Activated CD8-positive, alpha-beta T cell treated with anti-CD3 and anti-CD28 coated beads, Interleukin-2, amount 10 ng/mL, durations not matched to agents 7 days and 5 days (primary cell): ENCODE measurements at places on chromosomes 1 and 21. TPM values are rescaled to one million over a fixed set of nuclear protein-coding genes. Genes with fewer than 3 reads are reported as not detected.
A peak's percentile ranks its signal among the peaks of the same experiment; 100 is the strongest.

PLA2G2D gene
- total RNA-seq = not detected

RNU1-2 gene
- total RNA-seq = 1,730 TPM

GRCh38 chr1:87757676-87758075, 429.0 kb downstream of the LMO4 start:
- H3K27ac ChIP-seq = no peak overlapping the region
- DNase-seq = no peak
- H3K36me3 ChIP-seq = no peaks in the 10 kb centered on the region
- no peak overlapping the region for H3K4me3 ChIP-seq
- H3K27me3 ChIP-seq = no peaks in the 10 kb centered on the region

LIN28A gene
- total RNA-seq = not detected

NDUFS2 gene
- total RNA-seq = 73.6 TPM

- no peak overlapping the region for H3K4me3 ChIP-seq
- H3K36me3 ChIP-seq = no peaks in the 10 kb centered on the region
- H3K27ac ChIP-seq = no peak overlapping the region
- no peaks in the 10 kb centered on the region for H3K27me3 ChIP-seq
Measured at GRCh38 chr1:178632653-178633052, 92.4 kb upstream of the RALGPS2 start.

GRCh38 chr1:212953321-212953720, 3.0 kb downstream of the VASH2 start:
- no peak overlapping the region for H3K27ac ChIP-seq
- peaks cover 6% of the 10 kb centered on the region for H3K4me1 ChIP-seq
- peaks cover 69% of the 10 kb centered on the region for H3K27me3 ChIP-seq
- no peak overlapping the region for H3K4me3 ChIP-seq

DNA sequence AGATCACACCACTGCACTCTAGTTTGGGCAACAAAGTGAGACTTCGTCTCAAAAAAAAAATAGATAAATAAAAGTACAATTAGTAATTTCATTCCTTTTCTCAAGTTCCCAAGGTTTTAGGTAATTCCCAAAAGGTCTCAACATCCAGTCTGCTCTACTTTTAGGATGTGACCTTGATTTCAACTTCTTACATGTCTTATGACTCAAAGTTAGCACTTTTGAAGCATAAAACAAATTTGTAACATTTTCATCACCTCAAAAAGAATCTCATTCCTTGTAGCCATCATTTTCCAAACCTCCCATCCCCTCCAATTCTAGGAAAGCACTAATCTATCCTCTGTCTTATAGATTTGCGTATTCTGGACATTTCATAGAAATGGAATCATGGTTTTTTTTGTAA, 32.2 kb downstream of the SNX27 start:
- no peak overlapping the region for H3K4me3 ChIP-seq
- H3K36me3 ChIP-seq = peaks cover 26% of the 10 kb centered on the region
- H3K27me3 ChIP-seq = no peaks in the 10 kb centered on the region
- H3K4me1 ChIP-seq = peaks cover 2% of the 10 kb centered on the region

GRCh38 chr21:40847951-40848350, 993 bp upstream of the DSCAM start:
- H3K4me3 ChIP-seq = no peak overlapping the region
- peaks cover 23% of the 10 kb centered on the region for H3K27me3 ChIP-seq
- H3K27ac ChIP-seq = no peak overlapping the region
- no peak for DNase-seq
- no peaks in the 10 kb centered on the region for H3K36me3 ChIP-seq

CFHR5 gene
- not detected for total RNA-seq

KCNE1 gene
- 0.26 TPM for total RNA-seq

GRCh38 chr1:87058343-87058649, 143.9 kb downstream of the HS2ST1 start:
- no peak overlapping the region for H3K27ac ChIP-seq
- H3K27me3 ChIP-seq = no peaks in the 10 kb centered on the region
- peaks cover 6% of the 10 kb centered on the region for H3K4me1 ChIP-seq
- H3K4me3 ChIP-seq = no peak overlapping the region
- peaks cover under 1% of the 10 kb centered on the region for H3K36me3 ChIP-seq
- DNase-seq = no peak

GRCh38 chr1:52602856-52603600, 857 bp downstream of the GPX7 start:
- H3K27ac ChIP-seq = peak overlapping the region; percentile 82
- peaks cover 16% of the 10 kb centered on the region for H3K36me3 ChIP-seq

SCAMP3 gene
- total RNA-seq = 84.2 TPM

DNA sequence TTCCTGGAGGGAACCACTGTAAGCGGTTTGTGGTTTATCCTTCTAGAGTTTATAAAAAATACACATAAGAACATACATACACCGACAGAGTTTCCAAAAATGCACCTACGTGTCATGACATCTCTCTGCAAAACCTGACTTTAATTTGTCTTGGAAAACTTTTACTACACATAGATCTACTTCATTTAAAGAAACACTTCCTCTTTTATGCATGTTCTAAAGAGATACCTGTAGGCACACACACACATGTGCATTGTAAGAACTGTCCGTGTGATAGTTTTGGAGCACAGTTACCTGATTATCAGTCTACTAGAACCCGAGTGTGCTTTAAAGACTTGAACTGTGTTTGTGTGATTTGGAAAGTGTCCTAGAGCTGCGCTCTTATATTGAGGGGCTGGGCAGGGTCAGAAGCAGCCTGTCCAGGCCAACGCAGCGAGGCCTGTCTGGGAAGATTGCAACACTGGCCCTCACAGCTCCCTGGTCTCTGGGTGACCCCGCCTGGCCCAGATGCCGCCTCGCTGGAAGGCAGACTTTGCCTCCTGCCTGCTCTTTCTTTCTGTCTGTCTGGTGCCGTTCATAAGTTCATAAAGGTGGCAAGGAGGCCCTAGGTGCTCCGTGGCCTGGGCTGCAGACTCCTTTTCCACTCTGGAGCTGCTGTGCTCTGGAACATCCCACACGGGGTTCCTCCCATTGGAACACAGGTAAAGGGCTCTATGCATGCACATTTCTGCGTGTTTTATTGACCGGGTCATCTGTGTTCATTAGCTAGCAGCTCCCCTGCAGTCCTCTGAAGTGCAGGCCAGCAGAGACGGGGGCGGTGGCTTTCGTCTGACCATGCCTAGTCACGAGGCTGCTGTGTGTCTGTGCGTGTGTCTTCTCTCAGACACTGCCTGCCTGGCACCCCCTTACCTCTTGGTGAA, 46.3 kb downstream of the AGPAT3 start:
- H3K36me3 ChIP-seq = peaks cover 30% of the 10 kb centered on the region
- H3K27me3 ChIP-seq = peaks cover 3% of the 10 kb centered on the region
- no peak for DNase-seq
- H3K4me1 ChIP-seq = peaks cover 23% of the 10 kb centered on the region
- no peak overlapping the region for H3K4me3 ChIP-seq

- no peak overlapping the region for H3K4me3 ChIP-seq
- H3K4me1 ChIP-seq = no peaks in the 10 kb centered on the region
- no peak overlapping the region for H3K27ac ChIP-seq
- peaks cover 22% of the 10 kb centered on the region for H3K27me3 ChIP-seq
- no peak for DNase-seq
- H3K36me3 ChIP-seq = no peaks in the 10 kb centered on the region
Measured at GRCh38 chr1:39828734-39829133, 40.1 kb upstream of the BMP8B start.

- H3K4me1 ChIP-seq = peaks cover 81% of the 10 kb centered on the region
- peaks cover 57% of the 10 kb centered on the region for H3K36me3 ChIP-seq
- DNase-seq = peak; percentile 43
- H3K4me3 ChIP-seq = peak overlapping the region; percentile 60
- no peaks in the 10 kb centered on the region for H3K27me3 ChIP-seq
Measured at GRCh38 chr1:100443811-100444571, 91.7 kb downstream of the CDC14A start.

- no peak for DNase-seq
- H3K36me3 ChIP-seq = no peaks in the 10 kb centered on the region
- no peak overlapping the region for H3K4me3 ChIP-seq
- no peaks in the 10 kb centered on the region for H3K27me3 ChIP-seq
- H3K4me1 ChIP-seq = no peaks in the 10 kb centered on the region
- no peak overlapping the region for H3K27ac ChIP-seq
Measured at GRCh38 chr1:219459351-219460080, 153.4 kb downstream of the ZC3H11B start.

DNA sequence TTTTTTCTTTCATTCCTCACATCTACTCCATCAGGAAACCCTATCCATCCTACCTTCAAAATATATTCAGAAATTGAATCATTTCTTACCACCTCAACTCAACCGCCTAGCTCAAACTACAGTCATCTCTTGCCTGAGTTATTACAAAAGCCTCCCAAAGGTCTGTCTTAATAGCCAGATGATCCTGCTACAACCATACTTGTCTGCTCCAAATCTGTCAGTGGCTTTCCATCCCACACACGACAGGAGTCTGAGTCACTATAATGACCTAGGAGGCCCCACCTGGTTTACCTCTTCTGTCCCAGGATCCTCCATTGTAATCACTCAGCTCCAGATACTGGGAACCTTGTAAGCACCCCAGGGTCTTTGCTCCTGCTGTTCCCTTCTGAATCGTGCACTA, 37.1 kb upstream of the IL12RB2 start:
- H3K27ac ChIP-seq = no peak overlapping the region
- H3K27me3 ChIP-seq = no peaks in the 10 kb centered on the region
- peaks cover 21% of the 10 kb centered on the region for H3K4me1 ChIP-seq
- no peak overlapping the region for H3K4me3 ChIP-seq
- H3K36me3 ChIP-seq = peaks cover 24% of the 10 kb centered on the region
- no peak for DNase-seq

SVBP gene
- total RNA-seq = 18.0 TPM

KCNN3 gene
- not detected for total RNA-seq

SYT6 gene
- total RNA-seq = not detected

GRCh38 chr1:204863024-204863423, 7.6 kb upstream of the NFASC start:
- H3K27me3 ChIP-seq = peaks cover 21% of the 10 kb centered on the region
- H3K4me3 ChIP-seq = no peak overlapping the region
- no peaks in the 10 kb centered on the region for H3K36me3 ChIP-seq
- H3K27ac ChIP-seq = no peak overlapping the region
- no peak for DNase-seq

DNA sequence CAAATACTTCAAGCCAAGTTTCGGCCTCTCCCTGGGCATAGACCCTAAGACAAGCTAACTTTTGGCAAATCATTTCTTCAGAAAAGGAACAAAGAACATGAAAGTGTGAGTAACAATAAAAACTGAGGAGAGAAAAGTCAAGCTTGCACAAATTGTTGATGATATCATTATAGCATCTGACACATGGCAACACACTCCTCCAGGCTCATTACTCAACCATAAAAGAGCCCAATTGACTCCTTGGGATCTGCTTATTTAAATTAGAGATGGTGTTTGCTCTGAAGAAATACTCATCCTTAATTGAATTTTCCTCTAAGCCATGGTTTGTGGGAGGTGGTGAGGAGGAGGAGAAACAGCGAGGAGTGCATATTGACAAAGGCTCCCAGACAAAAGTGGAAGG, 54.5 kb downstream of the TNFSF4 start:
- H3K27me3 ChIP-seq = no peaks in the 10 kb centered on the region
- no peak for DNase-seq
- no peak overlapping the region for H3K4me3 ChIP-seq
- peaks cover 6% of the 10 kb centered on the region for H3K4me1 ChIP-seq
- H3K27ac ChIP-seq = no peak overlapping the region

DNA sequence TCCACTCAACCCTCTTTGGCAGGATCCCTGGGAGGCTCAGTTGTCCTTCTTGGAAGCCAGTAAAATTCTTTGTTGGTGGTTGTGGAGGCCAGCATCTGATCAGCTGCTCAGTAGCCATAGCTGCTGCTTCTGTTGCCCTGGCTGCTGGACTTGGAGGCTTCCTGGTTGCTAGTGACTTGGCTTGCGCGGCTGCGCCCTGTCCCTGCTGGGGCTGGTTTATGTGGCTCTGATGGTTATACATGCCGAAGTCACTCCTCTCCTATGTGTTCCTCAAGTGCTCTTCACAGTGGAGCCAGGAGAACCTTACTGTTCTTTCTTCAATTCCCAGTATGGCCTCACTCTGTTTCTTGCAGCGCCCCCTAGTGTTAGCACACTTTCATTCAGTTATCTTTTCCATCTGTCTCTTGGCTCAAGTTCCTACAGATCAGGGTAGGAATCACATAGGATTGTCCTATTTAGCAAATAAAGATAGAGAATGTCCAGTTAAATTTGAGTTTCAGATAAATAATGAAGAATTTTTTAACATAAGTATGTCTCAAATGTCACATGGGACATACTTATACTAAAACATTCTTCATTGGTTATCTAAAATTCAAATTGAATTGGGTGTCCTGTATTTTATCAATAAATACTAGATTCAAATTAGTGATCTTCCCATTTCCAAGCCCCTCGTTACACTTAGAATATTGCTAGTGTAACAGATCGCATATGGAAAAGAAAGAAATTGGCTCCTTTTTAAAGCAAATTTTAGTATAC, 176.5 kb downstream of the TGFB2 start:
- H3K4me1 ChIP-seq = no peaks in the 10 kb centered on the region
- H3K27me3 ChIP-seq = peaks cover 10% of the 10 kb centered on the region
- H3K36me3 ChIP-seq = no peaks in the 10 kb centered on the region
- DNase-seq = peak; percentile 53

- no peak overlapping the region for H3K27ac ChIP-seq
- H3K27me3 ChIP-seq = no peaks in the 10 kb centered on the region
- no peaks in the 10 kb centered on the region for H3K4me1 ChIP-seq
- no peak overlapping the region for H3K4me3 ChIP-seq
Measured at GRCh38 chr1:192407206-192407605, 90.4 kb downstream of the RGS21 start.

DNA sequence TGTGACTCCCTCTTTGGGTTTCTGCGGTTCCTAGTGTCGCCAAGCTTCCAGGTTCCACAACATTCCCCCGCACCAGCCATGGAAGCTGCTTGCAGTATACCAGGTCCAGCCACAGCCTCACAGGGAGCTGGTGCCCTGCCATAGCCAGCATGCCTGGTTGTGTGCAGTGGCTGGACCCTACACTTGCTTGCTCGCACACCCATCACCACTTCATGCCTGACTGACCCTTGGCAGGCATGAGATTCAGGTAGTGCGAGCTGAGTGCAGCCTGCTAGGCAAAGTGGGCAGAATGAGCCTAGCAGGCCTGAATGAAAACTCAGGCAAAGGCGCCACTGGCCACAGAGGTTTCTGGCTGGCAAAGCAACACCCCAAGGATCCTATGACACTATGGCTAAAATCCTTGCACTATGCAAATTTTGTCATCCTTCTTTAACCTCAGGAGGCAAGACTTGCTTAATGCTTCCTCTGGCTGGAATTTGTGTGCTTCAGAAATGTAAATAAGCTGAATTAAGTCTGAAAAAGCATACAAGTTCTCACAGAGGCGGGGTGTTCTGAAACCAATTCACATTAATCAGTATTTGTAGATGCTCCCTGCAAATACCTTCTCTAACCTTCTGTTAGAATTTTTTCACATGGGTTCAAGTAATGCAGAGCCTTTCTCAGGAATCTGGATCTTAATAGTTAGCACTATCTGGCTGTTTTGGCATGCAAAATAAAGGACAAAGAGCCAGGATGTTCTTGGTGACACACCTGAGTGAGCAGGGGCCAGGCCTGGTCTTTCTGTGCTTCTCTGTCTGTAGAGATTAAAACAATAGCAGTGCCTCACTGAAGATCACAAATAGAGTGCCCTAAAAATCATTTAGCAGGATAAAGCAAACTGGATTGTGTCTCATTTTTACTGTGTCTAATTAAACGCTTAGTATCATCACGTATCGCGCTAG, 256.9 kb downstream of the GPATCH2 start:
- no peaks in the 10 kb centered on the region for H3K36me3 ChIP-seq
- no peaks in the 10 kb centered on the region for H3K27me3 ChIP-seq
- no peak overlapping the region for H3K4me3 ChIP-seq
- peaks cover 3% of the 10 kb centered on the region for H3K4me1 ChIP-seq
- DNase-seq = no peak

- no peak overlapping the region for H3K4me3 ChIP-seq
- peaks cover 24% of the 10 kb centered on the region for H3K36me3 ChIP-seq
- peaks cover 17% of the 10 kb centered on the region for H3K27me3 ChIP-seq
- no peak for DNase-seq
- H3K4me1 ChIP-seq = peaks cover 46% of the 10 kb centered on the region
Measured at GRCh38 chr1:231616667-231617066, 9.9 kb upstream of the DISC1 start.
